ENCODE measurements at places on chromosomes 1 and 21. TPM values are rescaled to one million over a fixed set of nuclear protein-coding genes. Genes with fewer than 3 reads are reported as not detected.

DNA sequence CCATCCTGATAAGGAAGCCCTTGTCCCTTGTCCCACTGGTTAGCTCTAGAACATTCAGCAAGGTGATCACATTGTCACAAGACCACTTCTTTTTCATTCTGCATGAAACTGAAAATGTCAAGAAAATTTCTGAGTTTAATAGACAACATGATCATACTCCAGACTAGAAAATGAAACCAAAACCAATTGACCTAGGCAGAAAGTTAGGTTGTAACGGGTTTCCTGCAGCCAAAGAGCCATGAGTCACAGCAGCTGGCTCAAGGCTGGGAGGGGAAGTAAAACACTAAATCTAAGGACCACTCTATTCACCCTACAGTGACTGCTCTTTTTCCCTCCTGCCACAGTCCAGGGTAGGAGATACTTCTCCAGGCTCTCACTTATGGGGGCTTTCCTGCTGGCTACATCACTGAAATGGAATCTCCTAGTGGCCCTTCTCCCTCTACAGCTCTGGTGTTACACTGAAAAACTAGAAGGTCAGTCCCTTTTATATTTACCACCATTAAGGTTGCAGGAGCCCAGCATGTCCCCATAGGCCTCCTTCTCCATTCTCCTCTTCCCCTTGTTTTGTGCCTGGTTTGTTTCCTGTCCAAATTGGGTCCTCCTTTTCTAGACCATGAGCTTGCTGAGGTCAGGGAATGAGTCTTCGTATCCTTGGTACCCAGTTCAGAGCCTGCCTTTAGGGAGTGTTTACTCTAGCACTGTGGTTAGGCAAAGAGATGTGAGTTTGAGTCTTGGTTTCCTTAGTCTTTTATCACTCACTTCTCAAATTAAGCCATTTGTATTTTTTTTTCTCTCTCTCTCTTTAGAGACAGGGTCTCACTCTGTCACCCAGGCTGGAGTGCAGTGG is 236.5 kb upstream of the JUN start:
- DNase-seq = no peak
- peak overlapping the region; percentile 82 for H3K27ac ChIP-seq
- H3K27me3 ChIP-seq = no peaks in the 10 kb centered on the region
- peaks cover 3% of the 10 kb centered on the region for H3K4me1 ChIP-seq
- peak overlapping the region; percentile 44 for H3K4me3 ChIP-seq
- no peaks in the 10 kb centered on the region for H3K36me3 ChIP-seq

- no peaks in the 10 kb centered on the region for H3K36me3 ChIP-seq
- no peaks in the 10 kb centered on the region for H3K27me3 ChIP-seq
- H3K4me3 ChIP-seq = no peak overlapping the region
- H3K4me1 ChIP-seq = peaks cover 12% of the 10 kb centered on the region
Measured at GRCh38 chr1:1826356-1827088, 48.3 kb upstream of the NADK start.

DNA sequence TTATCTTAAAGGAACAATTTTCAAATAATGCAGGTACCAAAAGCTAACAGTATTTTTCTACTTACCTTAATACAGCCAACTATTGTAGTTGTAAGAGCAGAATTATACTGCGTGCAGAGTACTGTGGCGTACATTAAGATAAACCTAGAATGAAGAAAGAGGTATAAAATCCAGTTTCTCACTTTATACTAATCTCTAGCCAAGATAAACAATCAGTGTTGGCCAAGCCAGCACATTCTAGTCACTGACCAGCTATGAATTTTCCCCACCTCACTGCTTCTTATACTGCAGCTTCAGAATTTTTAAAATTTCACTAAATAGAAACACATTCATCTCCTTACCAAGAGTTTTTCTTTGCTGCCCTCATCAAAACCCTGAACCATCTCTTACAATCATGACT is 33.6 kb downstream of the SLC35D1 start:
- H3K27me3 ChIP-seq = no peaks in the 10 kb centered on the region
- H3K36me3 ChIP-seq = peaks cover 3% of the 10 kb centered on the region
- no peaks in the 10 kb centered on the region for H3K4me1 ChIP-seq
- H3K27ac ChIP-seq = no peak overlapping the region
- DNase-seq = no peak

The NBPF8 gene
- 4.6 TPM for total RNA-seq

DNA sequence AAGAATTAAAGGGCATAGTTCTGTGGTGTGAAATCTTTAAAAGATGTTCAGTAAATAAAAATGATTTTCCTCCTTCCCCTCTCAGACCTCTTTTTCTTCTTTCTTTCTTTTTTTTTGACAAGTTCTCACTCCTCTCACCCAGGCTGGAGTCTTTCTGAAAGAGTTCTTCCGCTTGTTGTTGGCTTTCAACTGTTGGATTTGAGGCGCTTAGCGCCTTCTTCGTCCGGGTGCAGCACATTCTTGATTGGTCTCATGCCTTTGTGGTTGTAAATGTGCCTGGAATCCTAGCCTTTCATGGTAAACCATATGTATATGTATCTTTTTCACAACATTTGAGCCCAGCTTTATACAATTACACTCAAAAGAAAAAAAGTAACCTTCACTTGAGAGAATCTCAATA is 980 bp upstream of the METTL18 start:
- peak overlapping the region; percentile 82 for H3K4me3 ChIP-seq
- no peaks in the 10 kb centered on the region for H3K36me3 ChIP-seq

The CSMD2 gene
- not detected for total RNA-seq

- peak overlapping the region; percentile 95 for H3K27ac ChIP-seq
- peaks cover 25% of the 10 kb centered on the region for H3K4me1 ChIP-seq
- H3K36me3 ChIP-seq = peaks cover 38% of the 10 kb centered on the region
- DNase-seq = peak; percentile 7
- H3K27me3 ChIP-seq = no peaks in the 10 kb centered on the region
Measured at GRCh38 chr1:42456754-42457089, 379 bp downstream of the PPCS start.

The LY9 gene
- total RNA-seq = 0.53 TPM

Measured in esophagus squamous epithelium (tissue), 5 donors.